ENCODE measurements at places on chromosomes 6 and 20.

- DNase-seq, result no peak
Measured at GRCh38 chr6:169935348-169935718, 183.9 kb downstream of the ERMARD start.

DNA sequence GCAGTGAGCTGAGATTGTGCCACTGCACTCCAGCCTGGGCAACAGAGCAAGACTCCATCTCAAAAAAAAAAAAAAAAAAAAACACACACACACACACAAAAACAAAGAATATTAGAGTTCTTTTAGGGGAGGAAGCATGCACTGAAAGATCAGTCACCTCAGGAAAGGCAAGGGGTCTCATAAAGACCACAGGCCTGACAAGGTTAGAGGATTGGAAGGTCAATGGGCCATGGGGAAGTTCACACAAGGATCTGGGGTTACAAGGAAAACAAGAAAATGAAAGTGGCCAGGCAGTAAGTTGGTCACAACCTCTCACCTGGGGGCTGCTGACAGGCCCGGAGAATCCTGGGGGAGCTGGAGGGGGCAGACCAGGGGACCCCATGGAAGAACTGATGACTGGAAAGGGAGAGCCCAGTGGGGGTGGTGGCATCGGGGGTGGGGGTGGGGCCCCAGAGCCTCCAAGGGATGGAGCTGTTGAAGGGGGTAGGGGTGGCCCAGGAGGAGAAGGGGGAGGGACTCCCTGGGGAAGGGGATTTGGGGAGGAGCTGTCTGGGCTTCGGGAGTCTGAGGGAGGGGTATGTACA lies 1.5 kb downstream of the RXRB start:
- DNase-seq, result no peak

DNA sequence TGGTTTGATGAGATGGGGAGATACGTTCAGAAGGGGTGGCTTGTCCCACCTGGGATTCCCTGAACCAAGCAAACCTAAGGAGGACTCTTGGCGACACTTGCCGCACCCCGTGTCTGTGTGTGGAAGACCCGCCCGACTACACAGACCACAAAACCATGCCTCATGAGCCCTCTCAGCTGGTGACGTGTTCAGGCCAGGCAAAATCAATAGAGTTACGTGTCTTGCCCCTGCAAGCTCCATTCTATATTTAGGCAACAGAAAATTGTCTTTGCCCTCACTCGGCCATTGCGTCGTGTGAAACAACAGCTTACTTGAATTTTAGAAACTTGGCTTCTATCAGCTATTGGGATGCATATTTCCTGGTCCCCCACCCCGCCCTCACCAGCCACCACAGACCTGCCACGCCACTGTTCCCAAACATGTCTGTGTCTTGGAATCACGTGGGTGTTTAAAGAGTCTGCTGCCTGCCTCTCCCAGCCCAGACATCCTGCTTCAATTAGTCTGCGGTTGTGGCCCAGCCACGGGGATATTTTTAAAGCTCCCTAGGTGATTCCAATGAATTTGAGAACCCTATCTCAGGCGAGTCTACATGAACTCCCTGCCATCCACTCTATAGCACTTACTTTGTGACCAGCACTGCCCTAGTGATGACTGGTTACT lies 279.2 kb upstream of the EXOC2 start:
- DNase-seq, result no peak

DNA sequence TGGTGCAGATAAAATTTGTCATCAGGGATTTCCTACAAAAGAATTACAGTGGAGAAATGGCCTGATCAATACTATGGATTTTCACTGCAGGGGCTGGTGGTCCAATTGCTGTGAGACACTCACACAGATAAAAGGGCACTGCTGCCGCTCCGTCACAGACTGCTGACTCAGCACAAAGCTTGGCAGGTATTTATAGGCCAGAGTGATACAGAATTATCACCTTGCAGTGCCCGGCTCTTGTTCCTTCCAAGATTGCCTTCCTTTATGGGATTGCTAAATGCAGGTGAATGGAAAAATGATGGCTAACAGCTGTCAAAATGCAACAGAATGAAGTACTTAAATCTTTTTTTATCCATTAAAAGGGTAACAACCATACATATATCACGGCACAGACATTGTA lies 247.8 kb upstream of the ZFP64 start:
- no peak for DNase-seq

- no peak for DNase-seq
Measured at GRCh38 chr6:16205377-16206144, 32.8 kb upstream of the GMPR start.

GRCh38 chr6:161489626-161490306 lies 215.9 kb upstream of the AGPAT4 start:
- no peak for DNase-seq

GRCh38 chr6:139486476-139486799 lies 112.0 kb upstream of the CITED2 start:
- no peak for DNase-seq

DNA sequence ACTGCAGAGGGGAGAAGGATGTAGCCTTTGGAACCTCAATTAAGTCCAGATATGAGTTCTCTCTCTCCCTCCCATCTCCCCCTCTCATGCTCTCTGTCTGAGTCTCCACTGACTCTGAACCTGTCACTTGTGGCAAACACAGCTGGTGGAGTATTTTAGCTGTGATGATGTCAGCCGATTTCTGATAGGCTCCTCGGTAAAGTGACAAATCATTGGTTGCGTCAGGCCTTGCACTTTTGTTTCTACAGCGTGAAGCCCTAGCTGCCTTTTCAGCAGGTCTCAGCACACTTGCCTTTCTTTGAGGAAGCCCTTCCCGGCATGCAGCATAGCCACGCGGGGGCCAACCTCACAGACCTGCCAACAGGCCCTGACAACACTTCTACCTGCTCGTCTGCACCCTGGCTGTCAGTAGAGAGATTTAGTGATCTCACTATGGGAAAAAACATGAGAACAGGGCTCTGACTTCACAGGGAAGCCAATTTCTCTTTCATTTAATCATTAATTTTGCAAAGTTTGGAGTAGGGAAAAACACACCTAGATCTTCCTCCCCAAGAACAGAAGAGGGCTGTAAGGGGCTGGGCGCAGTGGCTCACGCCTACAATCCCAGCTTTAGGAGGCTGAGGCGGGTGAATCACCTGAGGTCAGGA lies 84.4 kb downstream of the GMPR start:
- DNase-seq, result no peak

GRCh38 chr6:89023591-89024441 lies 56.7 kb upstream of the PNRC1 start:
- no peak for DNase-seq
